ENCODE measurements at places on chromosomes 4 and X.

- no peak for DNase-seq
Measured at GRCh38 chr4:141513866-141514265, 122.5 kb upstream of the IL15 start.

DNA sequence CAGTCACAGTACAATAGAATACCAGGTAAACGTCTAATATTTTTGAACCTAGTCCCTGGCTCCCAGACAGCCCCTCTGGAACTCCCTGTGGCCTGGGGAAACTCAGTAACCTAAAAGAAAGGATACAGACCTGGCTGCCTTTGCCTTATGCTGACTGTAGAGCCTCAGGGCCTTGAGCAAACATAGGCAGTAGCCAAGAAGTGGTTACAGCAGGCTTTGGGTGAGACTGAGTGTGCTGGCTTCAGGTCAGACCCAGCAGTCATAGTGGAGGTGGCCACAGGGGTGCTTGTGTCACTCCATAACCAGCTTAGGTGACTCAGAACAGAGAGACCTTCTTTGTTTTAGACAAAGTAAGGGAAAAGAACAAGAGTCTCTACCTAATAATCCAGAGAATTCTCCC is 141.8 kb upstream of the PRDX4 start:
- DNase-seq, result no peak

GRCh38 chr4:169060391-169061091 is 50.5 kb upstream of the CBR4 start:
- DNase-seq, result no peak

DNA sequence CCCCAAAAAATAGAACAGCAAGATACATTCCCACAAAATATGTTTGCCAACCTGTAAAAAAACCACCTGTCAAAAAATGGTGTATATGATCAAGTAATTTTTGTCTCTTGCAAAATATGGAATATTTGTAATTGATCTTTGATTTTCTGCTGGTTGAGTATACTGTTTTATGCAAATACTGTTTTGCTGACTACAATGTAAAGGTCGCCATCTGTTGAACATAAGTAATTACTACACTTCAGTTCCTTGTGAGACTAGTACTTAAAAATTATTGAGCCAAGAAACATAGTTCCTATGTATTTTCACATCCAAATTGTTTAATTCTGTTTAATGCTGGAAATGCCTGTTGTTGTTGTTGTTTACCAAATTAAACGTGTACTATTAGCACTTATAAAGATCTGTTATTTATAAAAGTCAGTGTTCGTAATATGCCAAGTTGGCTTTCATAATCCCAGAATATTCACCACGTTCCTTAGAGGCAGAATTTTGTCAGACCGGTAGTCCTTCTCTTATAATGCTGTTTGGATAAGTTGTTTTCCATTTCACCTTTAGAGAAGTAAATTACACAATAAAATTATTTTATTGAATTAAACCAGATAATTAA is 144.2 kb downstream of the PDLIM5 start:
- no peak for DNase-seq

DNA sequence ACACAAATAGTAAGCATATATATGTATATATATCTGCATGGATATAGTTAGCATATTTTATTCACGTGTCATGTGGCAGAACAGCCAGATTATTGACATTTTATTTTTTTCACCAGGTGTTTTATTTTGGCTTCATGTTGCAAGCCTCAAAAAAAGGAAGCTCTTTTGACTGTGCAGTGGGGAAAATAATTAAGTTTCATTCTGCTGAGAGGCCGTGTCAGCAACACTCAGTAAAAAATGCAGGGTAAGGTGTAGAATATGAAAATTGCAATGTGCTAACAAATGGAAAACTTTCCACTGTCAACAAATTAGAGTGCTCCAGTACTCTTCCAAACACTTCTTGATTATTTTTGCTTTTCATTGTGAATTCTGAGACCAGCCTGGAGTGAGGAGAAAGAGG is 511.5 kb downstream of the GLUD2 start:
- no peak for DNase-seq

DNA sequence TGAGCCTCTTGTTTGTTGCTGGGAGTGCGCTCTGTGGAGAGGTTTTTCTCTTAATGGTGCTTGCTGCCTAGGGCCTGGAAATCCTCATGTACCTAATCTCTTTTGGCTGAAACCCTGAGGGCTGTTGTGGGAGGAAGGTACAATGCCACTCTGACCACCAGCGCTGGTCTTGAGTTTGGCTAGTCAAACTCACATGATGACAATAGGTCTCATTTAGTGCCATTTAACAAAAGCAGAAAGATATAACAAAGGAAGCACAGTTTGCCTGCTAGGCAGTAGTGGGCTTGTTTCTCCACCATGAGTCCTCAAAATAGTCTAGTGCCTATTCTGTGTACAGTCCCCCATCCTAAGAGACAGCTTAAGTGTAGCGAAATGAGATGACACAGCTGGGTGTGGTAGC is 111.3 kb downstream of the TSPAN7 start:
- DNase-seq, result no peak

- no peak for DNase-seq
Measured at GRCh38 chrX:19629541-19629940, 114.2 kb upstream of the MAP3K15 start.

DNA sequence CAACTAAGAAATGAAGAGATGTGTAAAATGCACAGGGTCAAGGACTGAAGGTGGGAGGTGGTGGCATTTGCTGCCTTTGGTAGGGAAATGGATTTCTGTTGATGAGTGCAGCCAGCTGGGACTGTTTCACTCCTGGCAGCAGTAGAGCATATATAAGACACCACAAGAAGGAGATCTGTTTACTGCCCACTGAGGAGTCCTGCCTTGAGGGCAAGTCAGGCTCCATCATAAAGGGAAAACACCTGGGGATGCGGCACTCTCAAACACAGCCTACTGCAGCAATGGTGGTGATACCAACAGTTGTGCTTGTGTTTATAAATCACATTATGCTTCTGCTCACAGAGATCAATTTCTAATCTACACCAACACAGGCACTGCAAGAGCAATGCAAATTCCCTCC is 222.1 kb downstream of the TACR3 start:
- no peak for DNase-seq

DNA sequence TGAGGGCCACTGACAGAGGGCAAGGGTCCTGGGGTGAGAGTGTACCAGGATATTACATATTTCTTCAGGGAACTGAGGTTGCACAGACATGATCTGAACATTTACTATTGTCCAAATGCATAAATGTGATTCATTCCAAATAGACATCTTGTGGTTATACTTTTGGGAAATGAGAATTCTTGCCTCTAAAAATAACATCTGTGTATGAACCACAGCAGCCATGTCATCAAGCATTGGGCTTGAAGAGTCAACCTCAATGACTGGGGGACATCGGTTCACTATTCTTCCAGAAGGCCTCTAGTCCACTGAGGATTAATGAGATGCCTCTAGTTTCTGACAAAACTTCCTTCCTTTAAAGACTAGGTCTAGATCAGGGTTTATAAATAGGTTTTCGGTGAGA is 193.1 kb upstream of the GPC4 start:
- no peak for DNase-seq

GRCh38 chrX:33194876-33195433 is 16.4 kb downstream of the DMD start:
- DNase-seq, result no peak

GRCh38 chr4:121654738-121655137 is 42.0 kb downstream of the ANXA5 start:
- DNase-seq, result no peak

GRCh38 chrX:115936008-115936407 is 234.5 kb upstream of the AGTR2 start:
- DNase-seq, result no peak

DNA sequence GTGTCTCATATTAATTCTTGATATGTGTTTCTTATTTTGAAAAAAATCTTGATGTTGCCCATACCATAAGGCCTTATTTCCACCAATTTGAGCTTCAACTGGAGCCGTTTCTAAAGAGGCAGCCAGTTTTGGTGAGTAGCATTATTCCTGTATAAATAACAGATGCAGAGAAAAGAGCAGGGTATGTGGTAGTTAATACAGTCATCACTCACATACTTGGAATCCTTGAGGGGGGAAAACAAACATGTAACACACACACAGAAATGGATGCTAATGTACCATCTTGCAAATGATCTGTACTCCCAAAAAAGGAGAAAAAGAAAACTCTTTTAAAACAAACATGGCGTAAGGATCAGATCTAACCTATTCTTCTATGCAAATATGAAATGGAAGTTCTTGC is 389.7 kb downstream of the GPM6A start:
- no peak for DNase-seq

Measured in stimulated activated CD8-positive, alpha-beta memory T cell treated with anti-CD3 and anti-CD28 coated beads, Interleukin-4, amount 100 ng/mL, for 4 hours (primary cell).